ENCODE measurements at places on chromosomes 4 and X.

DNA sequence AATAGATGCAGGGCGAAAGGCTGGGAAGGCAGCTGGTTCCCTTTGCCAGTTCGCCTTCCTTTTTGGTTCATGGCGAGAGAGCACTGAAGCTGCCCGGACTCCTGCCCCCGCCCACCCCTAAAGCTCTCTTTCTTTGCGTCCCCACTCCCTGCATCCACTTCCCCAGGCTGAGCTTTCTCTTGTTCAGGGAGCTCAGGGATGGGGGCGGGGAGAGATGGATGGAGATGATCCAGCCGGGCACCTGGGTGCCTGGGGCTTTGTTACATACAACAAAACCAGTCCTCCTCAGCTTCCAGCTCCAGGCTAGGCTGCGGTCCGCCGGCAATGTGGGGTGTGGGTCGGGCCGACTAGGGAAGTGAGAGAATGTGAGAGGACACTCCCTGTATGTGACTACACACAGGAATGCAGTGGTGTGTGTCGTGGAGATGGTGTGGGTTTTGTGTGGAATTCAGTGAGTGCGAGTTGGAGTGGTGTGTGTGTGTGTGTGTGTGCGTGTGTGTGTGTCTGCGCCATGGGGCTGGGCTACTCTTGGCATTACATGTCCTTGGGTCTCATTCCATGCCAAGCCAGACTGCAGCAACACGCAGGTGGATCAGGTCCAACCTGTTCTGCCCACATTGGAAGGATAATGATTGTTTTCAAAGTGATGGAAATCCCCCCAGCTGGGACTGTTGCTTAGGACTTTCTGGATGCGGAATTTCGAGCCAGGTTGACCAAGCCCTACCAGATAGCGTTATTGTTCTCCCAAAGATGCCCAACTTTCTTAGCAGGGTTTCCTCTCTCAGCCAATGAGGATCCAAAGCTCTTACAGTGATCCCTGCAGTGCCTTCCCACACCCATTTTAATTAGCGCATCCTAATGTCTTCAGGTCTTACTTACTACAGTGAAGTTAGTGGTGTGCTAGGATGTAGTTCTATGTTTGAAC is 149.4 kb upstream of the CHRDL1 start:
- H3K4me1 ChIP-seq = no peaks in the 10 kb centered on the region
- H3K27ac ChIP-seq = no peak overlapping the region
- H3K4me3 ChIP-seq = no peak overlapping the region
- DNase-seq = no peak

DNA sequence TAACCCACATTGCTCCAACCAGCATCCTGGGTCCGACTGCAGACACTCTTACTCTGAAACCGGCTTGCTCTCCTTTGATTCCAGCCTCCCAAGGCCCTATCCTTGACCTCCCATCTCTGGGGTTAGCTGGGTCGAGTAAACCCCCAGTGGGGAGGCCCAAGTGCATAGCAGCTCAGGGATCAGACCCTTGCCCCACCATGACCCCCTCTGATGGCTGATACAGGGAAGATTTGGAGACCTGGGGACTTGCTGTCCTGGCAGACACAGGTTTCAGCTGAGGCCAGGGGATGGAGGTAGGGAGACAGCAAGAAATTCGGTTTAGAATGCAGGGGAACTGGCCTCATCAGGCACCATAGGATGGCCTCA is 23.6 kb upstream of the CDKL5 start:
- DNase-seq = no peak
- H3K27me3 ChIP-seq = no peaks in the 10 kb centered on the region
- H3K4me3 ChIP-seq = no peak overlapping the region
- H3K4me1 ChIP-seq = peaks cover 10% of the 10 kb centered on the region
- no peak overlapping the region for H3K27ac ChIP-seq

DNA sequence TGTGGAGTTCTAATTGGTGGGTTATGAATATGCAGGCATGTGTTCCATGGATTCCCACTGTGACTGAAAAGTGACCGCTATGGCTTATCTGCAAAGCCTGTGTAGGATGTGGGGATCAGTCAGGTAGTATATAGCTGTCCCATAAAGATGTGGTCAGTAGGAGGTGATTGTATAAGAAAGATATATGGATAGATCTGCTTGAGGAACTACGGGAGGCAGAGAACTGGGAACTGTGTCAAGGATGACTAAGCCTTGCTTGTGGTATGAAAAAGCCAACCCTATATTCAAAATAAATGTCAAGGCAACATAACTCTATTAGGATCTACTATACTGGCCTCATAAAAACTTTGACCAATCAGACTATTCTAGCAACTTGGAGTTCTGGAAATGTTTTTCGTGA is 185.2 kb downstream of the KLHL4 start:
- peak; percentile 68 for DNase-seq
- no peak overlapping the region for H3K27ac ChIP-seq
- peaks cover 11% of the 10 kb centered on the region for H3K4me1 ChIP-seq

DNA sequence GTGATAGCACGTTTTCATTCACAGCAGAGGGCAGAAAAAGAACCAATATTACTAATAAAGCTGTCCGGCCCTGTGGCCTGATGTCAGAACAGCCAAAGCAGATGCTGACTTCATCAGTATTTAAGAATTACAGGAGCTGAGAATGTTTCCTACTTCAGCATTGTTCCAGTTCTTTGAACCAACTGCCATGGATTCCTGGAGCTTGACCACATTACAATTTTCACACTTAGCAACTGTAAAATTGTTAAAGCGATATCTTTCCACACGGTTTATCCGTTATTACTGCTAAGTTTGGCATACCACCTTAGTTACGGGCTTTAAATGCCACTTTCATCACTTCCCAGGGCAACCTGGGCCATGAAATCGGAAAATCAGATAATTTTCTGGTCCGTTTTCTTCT is 118.2 kb downstream of the EPHA5 start:
- H3K4me1 ChIP-seq = no peaks in the 10 kb centered on the region
- H3K27ac ChIP-seq = no peak overlapping the region
- H3K4me3 ChIP-seq = no peak overlapping the region
- H3K27me3 ChIP-seq = no peaks in the 10 kb centered on the region
- DNase-seq = no peak

DNA sequence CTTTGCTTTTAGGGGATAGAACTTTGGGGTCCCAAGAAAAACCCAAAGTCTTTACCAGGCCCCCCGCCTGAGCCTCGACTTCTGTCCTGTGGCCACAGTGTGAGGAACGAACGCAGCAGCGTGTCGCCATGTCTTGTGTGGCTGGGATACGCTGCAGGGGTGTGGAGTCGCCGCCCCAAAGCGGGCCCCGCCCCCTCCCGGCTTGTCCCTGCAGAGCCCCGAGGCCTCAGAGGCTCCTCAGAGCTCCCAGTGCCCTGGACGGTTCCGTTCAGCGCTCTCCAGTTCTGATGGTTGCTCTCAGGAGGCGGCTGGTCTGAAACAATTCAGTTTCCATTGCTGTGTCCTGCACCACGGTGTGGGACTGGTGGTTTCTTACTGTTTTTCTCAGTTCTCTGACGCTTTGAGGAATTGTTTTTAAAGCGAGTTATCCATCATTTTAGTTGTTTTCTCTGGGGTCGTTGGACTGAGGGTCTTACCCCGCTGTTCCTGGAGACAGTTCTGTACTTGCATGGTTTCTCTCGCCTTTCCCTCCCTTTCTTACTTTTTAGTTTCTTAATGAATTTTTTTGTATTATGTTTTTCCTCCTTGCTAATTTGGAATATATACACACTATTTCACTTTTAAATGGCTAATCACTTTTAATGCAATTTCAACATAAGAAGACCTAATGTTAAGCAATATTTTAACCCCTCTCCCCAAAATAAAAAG is 1.6 kb upstream of the IDUA start:
- no peaks in the 10 kb centered on the region for H3K27me3 ChIP-seq
- peak; percentile 64 for DNase-seq
- peaks cover 22% of the 10 kb centered on the region for H3K4me1 ChIP-seq
- H3K4me3 ChIP-seq = peak overlapping the region; percentile 67
- H3K36me3 ChIP-seq = no peaks in the 10 kb centered on the region

DNA sequence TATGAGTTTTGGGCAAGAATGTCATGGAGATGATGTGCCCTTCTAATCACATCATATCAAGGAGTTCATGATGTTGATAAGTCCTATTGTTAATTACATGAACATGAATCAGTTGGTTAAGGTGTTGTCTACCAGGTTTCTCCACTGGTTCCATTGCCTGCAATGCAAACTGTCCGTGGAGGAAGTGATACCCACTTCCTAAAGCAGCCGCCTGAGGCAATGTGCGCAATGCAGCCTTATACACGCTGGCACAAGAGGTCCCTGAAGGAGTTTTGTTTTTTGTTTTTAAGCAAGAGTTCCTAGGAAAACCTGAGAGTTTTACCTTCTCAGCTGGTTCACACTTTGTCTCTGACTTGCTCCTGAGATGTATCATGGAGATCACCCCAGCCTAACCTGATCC is 5.9 kb upstream of the GPKOW start:
- DNase-seq = no peak
- no peak overlapping the region for H3K4me3 ChIP-seq
- no peaks in the 10 kb centered on the region for H3K27me3 ChIP-seq
- H3K36me3 ChIP-seq = no peaks in the 10 kb centered on the region
- H3K27ac ChIP-seq = no peak overlapping the region

DNA sequence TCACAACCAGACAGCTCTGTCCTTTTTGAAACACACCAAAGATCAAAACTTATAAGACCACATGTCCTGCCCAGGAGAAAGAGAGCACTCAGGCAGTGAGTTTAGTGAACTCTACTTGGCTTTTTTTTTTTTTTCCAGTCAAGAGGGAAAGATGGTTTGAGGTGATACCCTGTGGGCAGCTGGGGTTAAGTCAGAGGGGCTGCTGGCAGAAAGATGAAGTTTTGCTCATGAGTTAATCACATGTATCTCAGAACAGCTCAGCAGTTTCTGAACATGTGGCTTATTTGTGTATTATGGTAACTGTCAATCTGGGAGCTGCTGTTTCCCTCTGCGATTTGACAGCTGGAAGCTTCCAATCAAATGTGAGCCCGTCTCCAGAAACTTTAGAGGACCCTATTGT is 56.4 kb upstream of the MAP3K15 start:
- no peak overlapping the region for H3K4me3 ChIP-seq
- no peaks in the 10 kb centered on the region for H3K27me3 ChIP-seq
- H3K4me1 ChIP-seq = no peaks in the 10 kb centered on the region
- no peak for DNase-seq
- H3K27ac ChIP-seq = no peak overlapping the region

GRCh38 chrX:52363247-52363883 is 5.5 kb upstream of the XAGE2 start:
- H3K27ac ChIP-seq = no peak overlapping the region
- H3K4me1 ChIP-seq = no peaks in the 10 kb centered on the region
- H3K36me3 ChIP-seq = no peaks in the 10 kb centered on the region
- H3K27me3 ChIP-seq = no peaks in the 10 kb centered on the region
- no peak for DNase-seq
- H3K4me3 ChIP-seq = no peak overlapping the region

DNA sequence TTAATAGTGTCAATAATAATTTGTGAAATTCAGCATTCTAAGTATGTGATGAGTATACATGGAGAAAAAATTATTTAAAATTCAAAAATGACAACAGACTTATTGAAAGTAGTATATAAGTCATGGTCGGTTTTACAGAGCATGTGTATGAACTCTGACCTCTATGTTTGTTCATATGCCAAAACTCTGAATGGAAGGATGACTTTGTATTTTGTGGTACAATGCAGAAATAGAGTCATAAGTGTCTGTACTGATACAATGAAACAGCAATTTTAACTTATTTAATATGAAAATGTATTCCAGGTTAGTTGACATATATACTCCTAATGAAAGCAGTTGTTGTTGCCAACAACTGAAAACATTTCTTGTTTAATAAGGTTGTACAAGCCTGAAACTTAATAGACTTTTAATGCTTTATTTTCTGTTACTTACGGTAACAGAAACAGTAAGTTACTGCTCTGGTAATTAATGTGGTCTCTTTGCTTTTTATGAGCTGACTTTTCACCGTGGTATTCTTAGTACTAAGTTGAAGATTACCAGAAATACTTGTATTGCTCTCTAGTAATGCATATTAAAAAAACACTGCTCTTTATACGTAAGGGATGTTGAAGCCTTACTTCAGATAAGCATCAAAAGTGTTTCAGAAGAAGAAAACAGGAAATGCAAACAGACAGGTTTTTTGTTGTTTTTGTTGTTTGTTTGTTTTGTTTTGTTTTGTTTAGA is 1.9 kb downstream of the UBE2K start:
- H3K27me3 ChIP-seq = no peaks in the 10 kb centered on the region
- peak; percentile 34 for DNase-seq
- peaks cover 13% of the 10 kb centered on the region for H3K4me1 ChIP-seq
- H3K4me3 ChIP-seq = peak overlapping the region; percentile 99
- peaks cover 6% of the 10 kb centered on the region for H3K36me3 ChIP-seq

DNA sequence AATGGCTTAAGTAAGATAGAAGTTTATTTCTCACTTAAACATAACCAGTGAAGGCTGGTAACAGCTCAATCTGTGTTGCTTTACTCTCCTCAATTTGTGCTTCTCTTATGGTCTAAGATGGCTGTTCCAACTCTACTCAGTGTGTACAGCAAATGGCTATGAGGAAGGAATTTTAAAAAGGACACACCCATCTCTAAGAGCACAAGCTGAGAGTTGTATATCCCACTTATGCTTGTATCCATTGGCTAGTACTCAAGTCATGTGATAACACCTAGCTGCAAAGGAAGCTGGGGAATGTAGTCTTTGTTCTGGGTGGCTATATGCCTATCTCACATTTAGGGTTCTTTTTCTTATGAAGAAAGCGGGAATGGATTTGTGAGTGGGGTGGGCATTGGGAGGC is 63.3 kb downstream of the GPAT3 start:
- no peaks in the 10 kb centered on the region for H3K27me3 ChIP-seq
- H3K27ac ChIP-seq = no peak overlapping the region
- no peaks in the 10 kb centered on the region for H3K4me1 ChIP-seq

GRCh38 chrX:43552156-43552555 is 103.9 kb upstream of the MAOA start:
- 0 out of 2 replicates have a peak overlapping the region, but pooled peaks have one; percentile 15 for H3K4me3 ChIP-seq
- H3K27ac ChIP-seq = no peak overlapping the region
- H3K4me1 ChIP-seq = peaks cover 19% of the 10 kb centered on the region

GRCh38 chrX:36963069-36963808 is 44.9 kb upstream of the FAM47C start:
- no peaks in the 10 kb centered on the region for H3K4me1 ChIP-seq
- no peaks in the 10 kb centered on the region for H3K27me3 ChIP-seq
- no peak overlapping the region for H3K27ac ChIP-seq
- H3K4me3 ChIP-seq = no peak overlapping the region
- H3K36me3 ChIP-seq = no peaks in the 10 kb centered on the region

GRCh38 chrX:107894038-107894437 is 68.4 kb downstream of the MID2 start:
- peak; percentile 77 for DNase-seq
- H3K4me1 ChIP-seq = no peaks in the 10 kb centered on the region
- H3K27ac ChIP-seq = no peak overlapping the region
- H3K27me3 ChIP-seq = no peaks in the 10 kb centered on the region
- H3K36me3 ChIP-seq = peaks cover 4% of the 10 kb centered on the region

DNA sequence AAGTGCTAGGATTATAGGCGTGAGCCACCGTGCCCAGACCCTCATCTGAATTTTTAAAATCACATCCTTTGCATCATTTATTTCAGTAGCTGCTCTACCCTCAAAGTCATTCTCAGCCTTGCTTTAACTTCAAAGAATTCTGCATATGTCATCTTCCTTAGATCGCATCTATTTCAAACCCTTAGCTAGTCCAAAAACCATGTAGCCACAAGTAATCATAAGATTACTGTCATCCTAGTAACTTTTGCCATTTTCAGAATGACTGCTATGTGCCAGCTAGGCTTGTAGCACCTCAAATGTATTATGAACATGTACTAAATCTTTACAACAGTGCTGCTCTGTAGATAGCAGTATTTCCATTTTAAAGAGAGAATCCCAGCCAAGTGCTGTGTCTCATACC is 45.5 kb upstream of the KLF3 start:
- no peaks in the 10 kb centered on the region for H3K27me3 ChIP-seq
- no peak overlapping the region for H3K4me3 ChIP-seq
- no peaks in the 10 kb centered on the region for H3K36me3 ChIP-seq
- no peak overlapping the region for H3K27ac ChIP-seq
- no peak for DNase-seq
- peaks cover 23% of the 10 kb centered on the region for H3K4me1 ChIP-seq
